Thoracic aorta (tissue), 2 donors: ENCODE measurements at places on chromosomes 12 and 14.

GRCh38 chr12:64124511-64125197 is 97.4 kb downstream of the KICS2 start:
- no peak for DNase-seq

DNA sequence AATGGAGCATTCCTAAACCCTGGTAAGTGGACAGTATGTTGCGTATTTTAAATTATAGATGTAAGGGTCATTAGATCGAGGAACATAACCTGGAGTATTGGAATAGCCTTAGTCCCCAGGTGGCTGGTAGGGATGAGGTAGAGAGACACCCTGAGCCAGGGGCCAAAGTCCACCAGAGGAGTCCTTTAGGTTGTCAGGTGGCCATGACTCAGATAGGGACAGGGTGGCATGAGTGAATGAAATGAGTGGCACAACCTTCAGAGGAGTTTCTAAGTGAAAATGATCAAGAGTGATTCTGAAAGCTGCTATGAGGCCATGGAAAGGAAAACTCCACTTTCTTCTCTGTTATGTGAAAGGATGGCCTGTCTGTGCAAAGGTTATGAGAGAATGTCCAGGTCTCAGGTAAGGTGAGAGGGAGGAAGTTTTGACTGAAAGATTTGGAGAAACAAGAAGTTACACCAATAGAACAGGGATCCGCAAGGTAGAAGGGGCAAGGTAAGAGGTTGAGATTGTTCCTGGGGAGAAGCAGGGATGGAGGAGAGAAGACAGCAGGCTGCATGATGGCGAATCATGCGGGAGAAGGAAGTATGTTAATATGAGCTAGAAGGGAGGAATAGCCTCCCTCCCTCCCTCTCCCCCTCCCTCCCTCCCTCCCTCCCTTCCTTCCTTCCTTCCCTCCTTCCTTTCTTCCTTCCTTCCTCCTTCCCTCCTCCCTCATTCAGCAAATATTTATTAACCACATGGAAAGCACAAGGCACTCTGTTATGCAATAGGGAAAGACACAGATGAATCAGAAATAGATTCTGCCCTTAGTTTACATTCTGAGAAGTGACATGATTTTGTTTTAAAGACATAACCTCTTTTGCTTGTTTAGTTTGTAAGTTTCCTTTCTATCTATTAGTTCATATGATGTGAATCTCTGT is 14.0 kb upstream of the RIPK3 start:
- DNase-seq: no peak

GRCh38 chr14:32303865-32304264 is 25.2 kb upstream of the AKAP6 start:
- DNase-seq: no peak

DNA sequence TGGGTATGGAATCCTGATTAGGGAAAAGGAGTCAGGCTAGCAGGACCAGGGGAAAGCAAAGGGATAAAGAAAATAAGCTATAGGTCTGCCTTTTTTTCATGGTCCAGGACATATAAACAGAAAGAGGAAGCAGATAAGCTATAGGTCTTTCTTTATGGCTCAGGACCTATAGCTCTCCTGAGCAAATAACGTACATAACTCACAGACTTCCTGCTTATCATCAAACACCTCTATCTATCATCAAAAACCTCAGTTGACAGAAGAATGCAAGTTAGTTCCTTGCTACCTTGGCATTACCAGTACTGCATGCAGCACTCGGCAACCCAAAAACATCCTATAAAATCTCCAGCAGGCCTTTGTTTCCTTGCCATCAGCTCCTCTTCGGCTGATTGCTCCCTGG is 238.7 kb upstream of the OR4E1 start:
- no peak for DNase-seq

DNA sequence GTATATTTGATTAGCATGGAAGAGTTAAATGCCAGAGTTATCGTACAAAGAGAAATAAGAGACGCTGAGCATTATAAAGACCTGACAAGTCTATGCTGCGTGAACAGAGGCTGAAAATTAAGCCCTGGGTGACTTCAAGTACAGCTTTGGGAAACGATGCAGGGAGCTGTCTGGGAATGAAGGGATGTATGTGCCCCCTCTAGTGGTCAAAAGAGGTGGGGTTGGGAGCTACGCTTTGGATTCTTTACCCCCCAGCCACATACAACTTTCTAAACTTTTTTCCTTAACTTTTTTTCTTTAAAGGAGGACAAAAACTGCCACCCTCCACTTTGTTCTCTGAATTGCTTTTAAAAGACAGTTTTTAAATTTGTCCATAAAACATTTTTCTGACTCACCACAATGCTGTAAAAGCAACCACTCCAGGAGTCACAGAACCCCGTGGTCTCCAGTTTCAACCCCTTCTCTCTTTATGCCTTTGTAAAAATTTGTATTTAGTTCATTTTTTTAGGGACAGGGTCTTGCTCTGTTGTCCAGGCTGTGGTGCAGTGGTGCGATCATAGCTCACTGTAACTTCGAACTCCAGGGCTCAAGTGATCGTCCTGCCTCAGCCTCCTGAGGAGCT is 59.4 kb downstream of the ZNF664 start:
- no peak for DNase-seq

- DNase-seq: no peak
Measured at GRCh38 chr14:77194706-77195105, 13.1 kb downstream of the TMEM63C start.
